Mesangial cell (primary cell): ENCODE measurements at places on chromosomes 2 and 18. TPM values are rescaled to one million over a fixed set of nuclear protein-coding genes. Genes with fewer than 3 reads are reported as not detected.

The UGT1A6 gene
- 0.65 and 7.6 TPM in 2 replicates for total RNA-seq

The KCNK3 gene
- 0.49 and 1.4 TPM in 2 replicates for total RNA-seq

The AGXT gene
- not detected in 2 replicates for total RNA-seq

The STARD7 gene
- 58.4 and 93.5 TPM in 2 replicates for total RNA-seq

The CIB4 gene
- not detected in 2 replicates for total RNA-seq

The TSPYL6 gene
- total RNA-seq, result not detected in 2 replicates

The TACR1 gene
- not detected in 2 replicates for total RNA-seq

The NTSR2 gene
- not detected in 2 replicates for total RNA-seq

The CNGA3 gene
- total RNA-seq, result not detected in 2 replicates

The FOXD4L1 gene
- not detected in 2 replicates for total RNA-seq

The LOXHD1 gene
- not detected in 2 replicates for total RNA-seq

The FAM210A gene
- total RNA-seq, result 9.0 and 9.6 TPM in 2 replicates

The ANKRD30BL gene
- 0.13 TPM in 1 of 2 replicates, not detected in the other for total RNA-seq

The ANKRD29 gene
- 0.81 and 5.1 TPM in 2 replicates for total RNA-seq

The DNAJC5G gene
- not detected in 2 replicates for total RNA-seq

The CCDC178 gene
- total RNA-seq, result 0.13 TPM in 1 of 2 replicates, not detected in the other

The LYPD6B gene
- 0.16 and 1.5 TPM in 2 replicates for total RNA-seq

The KLHL30 gene
- 0.16 and 5.5 TPM in 2 replicates for total RNA-seq

The ALPI gene
- total RNA-seq, result not detected in 2 replicates

The UCN gene
- 0.65 and 0.76 TPM in 2 replicates for total RNA-seq

The C1GALT1C1L gene
- 0.33 and 1.1 TPM in 2 replicates for total RNA-seq

The FAM124B gene
- total RNA-seq, result not detected in 2 replicates
